GM10248 (cell line): ENCODE measurements at places on chromosomes 2 and 18.
A peak's percentile ranks its signal among the peaks of the same experiment; 100 is the strongest.

GRCh38 chr18:10247021-10247741, 207.3 kb upstream of the APCDD1 start:
- no peak for DNase-seq

GRCh38 chr2:24819442-24820174, 26.4 kb downstream of the CENPO start:
- no peak for DNase-seq

DNA sequence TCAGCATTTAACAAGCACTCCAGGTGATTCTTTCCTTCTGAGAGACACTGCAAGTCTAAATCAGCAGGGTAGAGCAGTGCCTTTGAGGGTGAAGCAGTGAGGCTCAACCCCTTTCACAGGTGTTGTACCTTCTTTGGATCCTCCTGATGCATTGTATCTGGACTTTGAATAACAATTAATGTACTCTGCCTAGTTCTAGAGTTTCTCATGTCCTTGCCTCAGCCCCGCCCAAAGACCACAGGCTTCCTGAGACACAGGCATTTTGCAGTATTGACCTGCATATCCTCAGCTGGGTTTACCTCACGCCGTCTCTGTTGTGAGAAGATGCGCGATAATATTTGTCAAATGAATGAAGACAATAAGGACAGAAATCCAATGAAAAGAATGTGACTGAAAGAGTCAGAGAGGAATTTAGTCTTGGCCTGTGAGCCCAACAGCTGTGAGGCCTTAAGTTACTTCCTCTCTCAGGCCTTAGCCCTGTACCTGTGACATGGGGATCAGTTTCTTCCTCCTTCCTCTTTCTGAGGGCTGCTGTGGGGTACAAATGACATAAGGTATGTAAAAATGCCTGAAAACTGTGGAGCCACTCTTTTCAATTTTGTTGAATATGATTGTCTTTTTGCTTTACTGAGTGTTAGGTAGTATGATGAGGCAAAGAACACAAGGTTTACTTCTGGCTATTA, 43.7 kb downstream of the WIPF1 start:
- peak; percentile 48 for DNase-seq

DNA sequence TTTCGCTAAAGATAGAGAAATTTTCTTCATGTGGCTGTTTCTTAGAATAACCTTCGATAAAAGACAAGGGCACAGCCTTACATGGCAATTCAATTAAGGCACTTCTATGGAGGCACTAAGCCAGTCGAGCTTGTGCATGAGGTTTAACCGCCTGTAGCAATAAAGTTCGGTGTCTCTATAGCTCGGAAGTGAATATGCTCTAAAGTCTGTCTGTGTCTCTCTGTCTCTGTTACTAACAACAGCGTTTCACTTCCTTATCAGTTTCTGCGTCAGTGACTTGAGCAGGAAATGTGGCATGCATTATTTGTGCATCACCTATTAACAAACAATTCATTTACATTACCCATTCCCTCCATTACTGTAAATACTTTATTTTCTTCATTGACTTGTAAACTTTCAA, 365.1 kb upstream of the NETO1 start:
- peak; percentile 13 for DNase-seq

DNA sequence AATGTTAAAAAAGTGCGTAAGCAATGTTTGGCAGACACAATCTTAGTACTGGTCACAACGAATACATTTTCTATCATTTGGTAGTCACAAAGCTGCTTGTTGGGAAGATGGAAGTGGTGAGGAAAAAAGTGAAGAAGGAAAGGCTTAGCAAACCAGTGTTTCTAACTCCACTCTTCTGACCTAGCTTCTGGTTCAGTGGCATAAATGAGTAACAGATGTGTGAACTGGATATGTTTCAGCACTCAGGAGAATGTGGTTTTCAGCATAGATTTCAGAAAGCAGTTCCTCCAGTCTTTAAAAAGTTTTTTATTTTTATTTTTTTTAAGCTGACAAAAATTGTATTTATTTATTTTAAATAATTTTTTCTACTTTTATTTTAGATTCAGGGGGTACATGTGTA, 357.1 kb downstream of the CPS1 start:
- DNase-seq: no peak

DNA sequence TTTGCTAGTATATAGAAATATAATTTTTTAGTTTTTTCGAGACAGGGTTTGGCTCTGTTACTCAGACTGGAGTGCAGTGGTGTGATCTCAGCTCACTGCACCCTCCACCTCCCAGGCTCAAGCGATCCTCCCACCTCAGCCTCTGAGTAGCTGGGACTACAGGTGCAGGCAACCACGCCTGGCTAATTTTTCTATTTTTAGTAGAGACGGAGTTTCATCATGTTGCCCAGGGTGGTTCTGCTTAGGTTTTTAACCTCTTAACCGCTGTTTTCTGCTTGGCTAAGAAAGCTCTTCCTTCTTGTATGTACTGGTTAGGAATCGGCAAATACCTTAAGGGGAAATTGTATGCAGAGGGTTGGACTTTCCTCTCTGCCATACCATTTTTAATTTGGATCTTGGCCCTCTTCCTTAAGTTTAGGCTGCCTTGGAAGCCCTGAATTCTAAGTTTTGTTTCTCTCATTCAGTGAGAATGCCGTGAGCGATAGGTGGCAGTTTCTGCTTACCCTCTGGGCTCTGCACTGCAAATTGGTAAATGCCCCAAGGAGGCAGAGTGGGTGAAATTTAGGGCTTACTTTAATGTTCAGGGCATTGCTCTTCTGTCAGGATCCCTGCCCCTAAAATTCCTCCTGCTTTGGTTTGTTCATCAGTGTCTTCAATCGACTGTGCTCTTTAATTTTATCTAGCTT, 32.3 kb downstream of the EML6 start:
- DNase-seq: peak; percentile 12

DNA sequence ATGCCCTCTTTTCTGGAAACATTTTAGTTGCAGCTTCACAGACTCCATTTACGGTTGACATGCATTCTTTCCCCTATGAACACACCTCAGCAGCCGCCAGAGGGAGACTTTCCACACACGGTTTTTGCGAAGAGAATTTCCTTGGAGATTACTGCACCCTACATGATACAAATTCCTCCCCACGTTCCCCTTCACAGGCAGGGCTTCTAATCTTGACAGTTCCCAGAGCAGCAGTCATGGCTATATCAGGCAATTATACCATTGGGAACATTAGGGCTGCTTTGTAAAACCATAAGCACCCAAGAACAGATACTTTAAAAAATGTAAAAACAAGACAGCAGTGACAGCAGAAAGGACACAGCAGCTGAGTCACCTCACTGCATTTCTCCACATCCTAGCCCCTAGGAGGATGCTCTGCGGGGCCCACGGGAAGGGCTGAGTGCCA, 253.8 kb downstream of the TGIF1 start:
- DNase-seq: peak; percentile 41
